ENCODE measurements at places on chromosomes 5 and 9.

- no peak for DNase-seq
These were observed 355.4 kb upstream of the PDE4D start for GRCh38 chr5:60248901-60249300.

GRCh38 chr5:123090661-123091297, 1.7 kb downstream of the PRDM6 start:
- no peak for DNase-seq

DNA sequence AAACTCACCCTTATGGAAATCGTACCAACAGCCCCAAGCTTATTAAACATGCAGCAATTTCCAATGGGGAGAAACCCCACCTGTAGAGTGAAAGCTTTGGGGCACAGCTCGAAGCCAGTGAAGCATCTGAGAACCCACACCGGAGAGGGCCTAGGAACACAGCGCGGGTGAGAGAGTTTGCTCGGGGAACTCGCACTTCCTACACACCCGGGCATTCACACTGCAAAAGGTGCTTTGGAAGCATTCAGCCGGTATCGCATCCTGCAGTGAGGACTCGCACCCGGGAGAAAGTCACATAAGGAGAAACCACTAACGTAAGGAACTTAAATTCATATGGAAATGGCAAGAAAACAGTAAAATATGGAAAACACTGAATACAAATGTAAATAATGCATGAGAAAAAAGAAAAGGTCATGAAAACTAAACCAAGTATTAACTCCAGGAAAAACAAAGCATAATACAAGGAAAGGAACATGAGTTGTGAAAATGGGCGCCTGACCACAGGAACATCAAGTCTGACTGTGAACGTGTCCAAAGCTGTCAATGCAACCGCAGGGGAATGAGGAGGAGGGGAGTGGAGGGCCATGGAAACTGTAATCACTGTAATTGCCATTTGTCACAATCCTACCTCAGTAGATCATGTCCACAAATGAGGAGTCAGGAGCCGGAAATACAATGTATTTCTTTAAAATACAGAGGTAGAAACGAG, 28.7 kb downstream of the CAMSAP1 start:
- DNase-seq = no peak

- no peak for DNase-seq
These were observed 30.1 kb upstream of the MINAR2 start for GRCh38 chr5:129717751-129718310.

GRCh38 chr9:132651259-132651658, 18.5 kb downstream of the DDX31 start:
- DNase-seq = no peak
